ENCODE measurements at places on chromosomes 5 and 9. TPM values are rescaled to one million over a fixed set of nuclear protein-coding genes. Genes with fewer than 3 reads are reported as not detected.
A peak's percentile ranks its signal among the peaks of the same experiment; 100 is the strongest.

GRCh38 chr5:96317945-96318344 is 115.1 kb downstream of the PCSK1 start:
- no peak for DNase-seq
- H3K27me3 ChIP-seq: no peaks in the 10 kb centered on the region
- no peaks in the 10 kb centered on the region for H3K36me3 ChIP-seq
- H3K4me1 ChIP-seq: peaks cover 15% of the 10 kb centered on the region
- H3K4me3 ChIP-seq: no peak overlapping the region

- H3K4me3 ChIP-seq: no peak overlapping the region
- H3K27me3 ChIP-seq: no peaks in the 10 kb centered on the region
- DNase-seq: peak; percentile 56
- peaks cover 79% of the 10 kb centered on the region for H3K4me1 ChIP-seq
These were observed 18.3 kb upstream of the PHYHD1 start for GRCh38 chr9:128902351-128903078.

GRCh38 chr9:84519413-84519812 is 150.1 kb upstream of the NTRK2 start:
- no peak overlapping the region for H3K4me3 ChIP-seq
- H3K27me3 ChIP-seq: no peaks in the 10 kb centered on the region
- H3K36me3 ChIP-seq: no peaks in the 10 kb centered on the region
- no peak overlapping the region for H3K27ac ChIP-seq
- no peak for DNase-seq
- H3K4me1 ChIP-seq: peaks cover under 1% of the 10 kb centered on the region

DNA sequence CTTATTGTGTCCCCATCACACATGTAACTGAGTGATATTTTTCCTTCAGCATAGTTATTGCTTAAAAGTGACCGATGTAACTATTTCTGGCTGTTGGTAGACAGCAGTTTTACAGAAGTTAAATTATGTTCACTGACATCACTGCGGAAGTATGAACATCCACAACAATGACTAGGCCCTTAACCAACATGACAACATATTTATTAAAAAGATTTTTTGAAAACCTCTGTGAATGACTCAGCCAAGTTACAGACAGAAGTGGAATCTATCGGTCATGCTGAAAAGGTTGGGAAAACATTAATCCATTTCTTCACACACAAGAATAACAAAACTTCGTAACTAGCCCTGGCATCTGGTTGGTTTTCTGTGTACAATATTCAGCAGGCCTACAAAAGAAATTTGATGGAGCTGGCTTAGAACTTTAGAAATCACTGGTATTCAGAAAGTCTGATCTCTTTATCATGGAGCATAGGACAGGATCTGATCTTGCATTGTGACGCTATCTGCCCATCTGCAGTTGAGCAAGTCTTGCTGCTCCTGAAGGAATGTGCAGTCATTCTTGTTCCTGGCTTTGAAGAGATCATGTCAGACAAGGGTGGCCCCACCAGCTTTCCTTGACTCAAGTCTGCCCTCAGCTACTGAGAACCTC is 6.5 kb downstream of the GLIS3 start:
- H3K36me3 ChIP-seq: no peaks in the 10 kb centered on the region
- no peak overlapping the region for H3K4me3 ChIP-seq
- peaks cover 16% of the 10 kb centered on the region for H3K4me1 ChIP-seq
- H3K27ac ChIP-seq: peak overlapping the region; percentile 36
- DNase-seq: no peak

DNA sequence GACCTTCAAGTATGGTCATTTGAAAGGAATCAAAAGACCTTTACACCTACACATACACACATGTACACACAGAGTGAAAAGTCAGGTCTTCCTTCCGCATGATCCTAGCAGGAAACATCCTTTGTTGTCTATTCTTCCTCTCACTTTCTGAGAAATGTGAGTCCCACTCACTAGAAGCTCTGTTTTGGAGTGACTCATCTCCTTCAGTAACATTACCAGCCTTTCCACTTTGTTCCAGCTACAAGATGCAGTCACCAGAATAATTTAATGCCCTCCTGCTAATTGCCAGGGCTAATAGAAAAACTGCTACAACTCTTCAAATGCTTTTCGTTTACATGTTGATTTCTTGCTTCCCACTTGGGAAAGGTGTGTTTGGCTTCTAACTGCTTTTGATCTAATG is 417.3 kb downstream of the RASEF start:
- no peaks in the 10 kb centered on the region for H3K4me1 ChIP-seq
- no peak overlapping the region for H3K27ac ChIP-seq
- H3K27me3 ChIP-seq: no peaks in the 10 kb centered on the region
- no peaks in the 10 kb centered on the region for H3K36me3 ChIP-seq

DNA sequence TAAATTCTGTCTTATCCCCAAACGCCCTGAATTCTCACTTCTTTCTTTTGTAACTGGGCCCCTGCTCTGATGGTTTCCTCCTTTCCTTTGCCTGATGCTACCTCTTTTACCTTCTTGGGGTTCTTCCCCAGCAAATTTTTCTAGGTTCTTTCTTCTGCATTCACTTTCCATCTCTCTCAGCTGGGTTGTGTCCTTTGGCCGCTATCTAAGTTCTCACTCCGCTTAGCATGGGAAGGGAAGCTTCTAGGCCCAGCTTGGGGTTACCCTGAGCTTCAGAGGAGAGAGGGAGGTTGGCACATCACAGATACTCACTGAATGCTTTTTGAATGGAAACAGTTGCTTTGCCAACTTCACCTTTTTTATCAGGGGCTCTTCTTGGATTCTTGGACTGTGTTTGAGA is 17.0 kb downstream of the PALM2AKAP2 start:
- H3K4me3 ChIP-seq: no peak overlapping the region
- DNase-seq: no peak
- H3K4me1 ChIP-seq: peaks cover 85% of the 10 kb centered on the region
- H3K27me3 ChIP-seq: no peaks in the 10 kb centered on the region

GRCh38 chr5:14347522-14347921 is 204.4 kb downstream of the TRIO start:
- peaks cover 8% of the 10 kb centered on the region for H3K4me1 ChIP-seq
- DNase-seq: no peak
- no peaks in the 10 kb centered on the region for H3K27me3 ChIP-seq

DNA sequence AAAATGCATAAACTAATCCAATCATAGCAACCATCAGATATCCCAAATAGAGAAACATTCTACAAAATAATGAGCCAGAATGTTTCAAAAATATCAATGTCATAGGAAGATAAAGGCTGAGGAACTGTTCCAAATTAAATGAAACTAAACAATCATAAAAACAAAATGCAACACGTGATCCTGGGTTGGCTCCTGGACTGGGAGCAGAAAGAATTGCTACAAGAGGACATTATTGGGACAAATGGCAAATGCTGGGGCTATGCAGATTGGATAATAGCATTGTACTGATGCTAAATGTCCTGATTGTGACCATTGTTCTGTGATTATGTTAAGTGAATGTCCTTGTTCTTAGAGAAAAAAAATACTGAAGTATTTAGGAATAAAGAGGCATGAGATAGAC is 54.2 kb upstream of the AKNA start:
- peaks cover 3% of the 10 kb centered on the region for H3K27me3 ChIP-seq
- H3K4me3 ChIP-seq: no peak overlapping the region
- no peaks in the 10 kb centered on the region for H3K36me3 ChIP-seq
- DNase-seq: no peak
- no peak overlapping the region for H3K27ac ChIP-seq

GRCh38 chr9:34454571-34455065 is 3.8 kb downstream of the FAM219A start:
- no peaks in the 10 kb centered on the region for H3K27me3 ChIP-seq
- H3K4me3 ChIP-seq: peak overlapping the region; percentile 9
- DNase-seq: peak; percentile 33
- no peaks in the 10 kb centered on the region for H3K36me3 ChIP-seq
- peak overlapping the region; percentile 91 for H3K27ac ChIP-seq

DNA sequence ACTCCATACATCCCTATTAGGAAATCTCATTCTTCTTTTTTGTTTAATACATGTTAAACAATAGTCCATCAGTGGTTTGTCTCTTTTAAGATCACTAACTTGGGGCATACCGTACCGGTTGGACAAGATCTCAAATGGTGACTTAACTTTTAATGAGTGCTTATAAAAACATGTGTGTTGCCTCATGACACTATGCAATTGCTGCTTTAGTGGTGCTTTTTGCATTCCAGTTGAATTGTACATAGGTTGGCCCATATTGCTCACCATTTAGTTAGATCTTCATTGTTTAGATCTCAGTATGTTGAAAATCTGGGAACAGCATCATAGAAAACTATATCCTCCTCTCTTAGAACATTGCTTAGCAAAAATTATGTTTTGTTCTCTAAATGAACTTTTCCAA is 17.8 kb downstream of the C9orf85 start:
- no peak overlapping the region for H3K27ac ChIP-seq
- no peaks in the 10 kb centered on the region for H3K27me3 ChIP-seq
- peaks cover 19% of the 10 kb centered on the region for H3K4me1 ChIP-seq
- no peaks in the 10 kb centered on the region for H3K36me3 ChIP-seq

DNA sequence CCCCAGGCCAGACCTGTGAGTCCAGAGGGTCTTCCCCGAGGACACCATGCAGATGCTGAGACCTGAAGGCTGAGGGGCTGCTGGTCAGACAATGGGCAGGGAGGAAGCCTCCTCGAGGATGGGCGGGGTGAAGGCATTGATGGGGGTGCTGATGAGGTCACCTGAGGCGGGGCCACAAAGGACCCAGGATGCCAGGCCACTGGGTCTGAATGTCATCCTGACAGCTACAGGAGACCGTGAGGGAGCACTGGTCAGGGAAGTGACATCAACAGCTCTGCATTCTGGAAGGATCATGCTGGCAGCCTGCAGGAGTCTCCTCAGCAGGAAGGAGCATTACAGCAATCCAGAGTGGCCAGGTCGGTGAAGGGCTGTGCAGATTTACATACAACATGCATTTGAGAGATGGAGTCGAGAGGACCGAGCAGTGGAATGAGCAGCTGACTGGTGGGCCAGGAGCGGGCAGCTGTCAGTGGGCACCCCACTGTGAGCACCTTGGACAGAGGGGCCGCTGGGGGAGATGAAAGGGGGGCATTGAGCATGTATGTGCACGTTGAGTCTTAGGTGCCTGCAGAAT is 77.7 kb upstream of the ADAMTS2 start:
- no peaks in the 10 kb centered on the region for H3K4me1 ChIP-seq
- no peak overlapping the region for H3K27ac ChIP-seq
- H3K4me3 ChIP-seq: no peak overlapping the region

GRCh38 chr9:15069106-15069505 is 158.9 kb upstream of the FREM1 start:
- no peak for DNase-seq
- H3K36me3 ChIP-seq: no peaks in the 10 kb centered on the region
- H3K27me3 ChIP-seq: no peaks in the 10 kb centered on the region
- no peaks in the 10 kb centered on the region for H3K4me1 ChIP-seq

GRCh38 chr5:178386336-178386931 is 153.8 kb upstream of the PHYKPL start:
- DNase-seq: no peak
- H3K27ac ChIP-seq: no peak overlapping the region
- no peak overlapping the region for H3K4me3 ChIP-seq

DNA sequence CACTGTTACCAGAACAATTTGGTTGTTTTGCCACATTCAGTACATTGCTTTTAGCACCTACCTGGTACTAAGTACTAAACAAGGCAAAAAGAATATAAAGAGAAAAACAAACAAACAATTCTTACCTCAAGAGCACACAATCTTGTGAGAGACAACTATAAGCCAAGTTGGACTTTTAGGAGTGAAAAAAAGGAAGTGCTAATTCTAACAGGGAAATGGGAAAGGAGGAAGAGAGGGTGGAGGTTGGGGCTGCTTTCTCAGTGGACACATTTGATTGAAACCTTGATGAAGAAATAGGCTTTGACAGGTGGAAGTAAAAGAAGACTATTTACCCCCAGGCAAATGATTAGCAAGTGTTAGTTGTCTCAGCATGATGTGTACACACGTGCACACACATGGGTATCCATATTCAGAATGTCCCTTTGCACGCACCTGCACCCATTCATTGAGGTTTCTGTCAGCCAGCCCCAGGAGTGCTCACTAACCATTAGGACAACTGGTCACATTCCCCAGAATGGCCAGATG is 302.6 kb downstream of the ACTL7B start:
- H3K36me3 ChIP-seq: no peaks in the 10 kb centered on the region
- no peak for DNase-seq
- H3K27me3 ChIP-seq: no peaks in the 10 kb centered on the region
- no peak overlapping the region for H3K27ac ChIP-seq
- peaks cover 14% of the 10 kb centered on the region for H3K4me1 ChIP-seq
- no peak overlapping the region for H3K4me3 ChIP-seq

DNA sequence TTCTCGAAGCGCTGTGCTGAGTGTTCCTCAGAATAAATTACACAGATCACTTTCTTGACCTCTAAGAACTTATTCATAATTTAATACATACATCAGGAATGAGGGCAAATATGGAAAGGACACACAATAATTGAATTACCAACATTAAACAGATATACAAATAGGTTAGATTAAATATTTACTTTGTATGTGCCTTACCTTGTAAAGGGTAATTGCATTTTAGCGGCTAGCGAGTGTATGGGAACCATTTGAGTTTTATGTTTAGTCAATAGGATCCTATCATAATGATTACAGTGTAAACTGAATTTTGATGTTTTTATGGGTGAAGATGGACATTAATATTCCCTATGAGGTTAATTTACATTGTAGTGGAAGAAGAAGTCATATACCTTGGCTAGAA is 1187.1 kb upstream of the WWC1 start:
- no peak for DNase-seq
- no peaks in the 10 kb centered on the region for H3K27me3 ChIP-seq
- no peak overlapping the region for H3K27ac ChIP-seq
- H3K4me3 ChIP-seq: no peak overlapping the region
- no peaks in the 10 kb centered on the region for H3K4me1 ChIP-seq

- no peak overlapping the region for H3K27ac ChIP-seq
- H3K4me3 ChIP-seq: no peak overlapping the region
- no peaks in the 10 kb centered on the region for H3K36me3 ChIP-seq
- H3K4me1 ChIP-seq: peaks cover 85% of the 10 kb centered on the region
- no peak for DNase-seq
- no peaks in the 10 kb centered on the region for H3K27me3 ChIP-seq
These were observed 124.4 kb downstream of the NFIB start for GRCh38 chr9:14189578-14189977.

- H3K36me3 ChIP-seq: no peaks in the 10 kb centered on the region
- no peak overlapping the region for H3K4me3 ChIP-seq
- no peak overlapping the region for H3K27ac ChIP-seq
- no peaks in the 10 kb centered on the region for H3K4me1 ChIP-seq
- DNase-seq: no peak
- no peaks in the 10 kb centered on the region for H3K27me3 ChIP-seq
These were observed 698.8 kb downstream of the CDH9 start for GRCh38 chr5:26339576-26339975.

GRCh38 chr5:12413585-12413984 is 509.3 kb upstream of the CTNND2 start:
- no peaks in the 10 kb centered on the region for H3K36me3 ChIP-seq
- H3K4me3 ChIP-seq: no peak overlapping the region
- H3K27ac ChIP-seq: no peak overlapping the region
- no peaks in the 10 kb centered on the region for H3K4me1 ChIP-seq

The SPATA6L gene
- total RNA-seq: 0.96 TPM

The TMEM174 gene
- total RNA-seq: not detected

The RABEPK gene
- 9.7 TPM for total RNA-seq

The DMRT2 gene
- total RNA-seq: not detected
